ENCODE measurements at places on chromosomes 5 and 9.

DNA sequence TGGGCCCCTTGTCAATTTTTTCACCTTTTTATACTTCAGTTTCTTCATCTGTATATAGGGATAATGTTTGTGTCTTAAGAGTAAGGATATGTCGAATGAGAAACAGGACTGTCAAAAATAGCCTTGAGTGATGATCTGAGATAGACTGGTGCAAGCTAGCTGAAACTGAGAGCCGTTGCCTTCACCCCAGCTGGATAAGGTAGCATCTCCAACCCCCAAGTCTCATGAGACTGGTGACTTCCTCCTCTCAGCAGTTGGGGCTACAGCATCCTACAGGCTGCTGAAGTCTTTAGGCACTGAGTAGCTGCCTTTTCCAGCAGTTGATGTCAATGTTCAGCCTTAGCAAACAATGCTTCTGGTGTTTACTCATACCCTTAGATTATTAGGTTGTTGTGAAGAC, 330.2 kb downstream of the OSTF1 start:
- DNase-seq, result no peak

GRCh38 chr9:14097666-14098415, 216.1 kb downstream of the NFIB start:
- DNase-seq, result no peak

GRCh38 chr5:140073296-140073695, 30.2 kb upstream of the NRG2 start:
- DNase-seq, result no peak

- DNase-seq, result no peak
Measured at GRCh38 chr5:7759951-7760580, 90.9 kb downstream of the CFAP90 start.

GRCh38 chr5:167488371-167488770, 803.1 kb upstream of the WWC1 start:
- DNase-seq, result no peak

DNA sequence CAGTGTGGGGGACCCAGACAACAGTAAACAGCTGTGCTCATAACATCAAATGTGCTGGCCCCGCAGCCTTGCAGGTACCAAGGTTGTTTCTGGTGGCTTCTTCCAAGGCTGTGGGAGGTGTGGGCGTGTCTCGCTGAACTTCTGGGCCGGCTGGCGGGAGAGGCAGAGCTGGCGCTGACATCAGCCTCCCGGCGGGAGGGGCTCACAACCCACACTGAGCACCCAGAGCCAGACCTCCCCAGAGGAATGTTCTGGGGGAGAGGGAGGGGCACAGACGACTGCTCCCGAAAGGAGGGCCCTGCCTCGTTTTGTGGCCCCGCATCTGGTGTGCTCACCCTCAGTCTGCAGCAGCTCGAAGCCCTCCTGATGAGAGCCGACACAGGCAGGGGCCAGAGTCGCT, 6.9 kb upstream of the SLC12A7 start:
- DNase-seq, result no peak

DNA sequence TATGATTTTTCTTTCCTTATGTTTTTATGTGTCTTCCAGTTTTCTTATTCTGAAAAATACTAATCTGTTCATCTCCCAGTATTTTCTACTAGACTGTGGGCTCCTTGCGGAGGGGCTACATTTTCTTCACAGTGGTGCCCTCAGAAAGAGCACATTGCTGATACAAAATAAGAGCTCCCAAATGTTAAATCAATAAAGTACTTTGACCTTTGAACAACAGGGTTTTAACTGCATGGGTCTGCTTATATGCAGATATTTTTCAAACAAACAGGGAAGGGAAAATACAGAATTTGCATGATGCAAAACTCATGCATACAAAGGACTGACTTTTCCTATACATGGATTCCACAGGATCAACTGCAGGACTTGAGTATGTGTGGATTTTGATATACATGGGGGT, 79.9 kb upstream of the ACO1 start:
- no peak for DNase-seq

- no peak for DNase-seq
Measured at GRCh38 chr9:20043461-20043860, 254.6 kb upstream of the SLC24A2 start.

DNA sequence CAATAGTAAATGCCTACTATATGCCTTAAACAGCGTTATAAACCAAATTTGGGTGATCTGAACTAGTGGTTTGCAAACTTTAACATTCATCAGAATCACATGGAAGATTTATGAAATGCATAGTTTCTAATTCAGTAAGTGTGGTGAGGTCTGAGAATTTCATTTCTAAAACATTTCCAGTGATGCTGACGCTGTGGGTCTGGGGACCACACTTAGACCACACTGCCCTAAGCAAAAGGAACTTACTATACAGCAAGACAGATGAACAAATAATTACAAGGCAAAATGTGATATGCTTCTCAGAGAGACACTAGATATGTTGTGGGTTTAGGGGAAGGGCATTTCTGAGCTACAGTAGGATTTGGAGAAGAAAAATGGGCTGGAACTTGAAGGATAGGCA, 72.6 kb downstream of the OXCT1 start:
- DNase-seq, result no peak

DNA sequence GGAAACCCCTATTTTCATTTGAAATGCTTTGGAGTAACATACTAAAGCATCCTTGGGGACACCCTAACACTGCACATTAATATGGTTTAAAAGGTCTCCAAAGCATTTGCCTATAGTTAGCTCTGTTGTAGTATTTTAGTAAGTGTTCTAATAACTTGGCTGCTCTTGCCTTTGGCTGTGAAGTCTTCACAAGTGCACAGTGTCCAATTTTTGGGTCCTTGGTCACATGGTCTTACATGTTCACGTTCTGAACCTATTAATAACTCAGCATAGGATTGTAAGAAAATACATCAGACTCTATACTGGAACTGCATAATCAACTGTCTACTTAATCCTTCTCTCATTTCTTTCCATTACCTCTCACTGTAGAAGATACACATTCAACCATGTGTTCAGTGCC, 17.4 kb downstream of the ADAMTS19 start:
- DNase-seq, result no peak

DNA sequence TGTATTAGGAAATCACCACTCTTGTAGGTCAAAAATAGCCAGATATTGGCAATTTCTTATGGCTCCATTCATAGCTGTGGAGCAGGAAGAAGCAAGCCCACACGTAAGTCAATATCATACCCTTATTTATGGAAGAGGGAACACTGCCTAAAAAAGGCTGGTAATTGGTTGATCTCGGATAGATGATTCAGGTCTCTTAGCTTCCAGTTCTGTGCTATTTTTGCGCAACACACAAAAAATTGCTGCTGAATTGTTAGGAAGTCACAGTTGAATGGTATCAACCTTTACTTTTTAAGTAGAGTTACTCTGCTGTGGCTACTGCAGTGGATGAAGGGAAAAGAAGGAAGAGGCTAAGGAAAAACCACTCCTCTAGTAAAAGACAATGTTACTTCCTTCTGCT, 168.8 kb downstream of the ARHGAP26 start:
- DNase-seq, result no peak

- no peak for DNase-seq
Measured at GRCh38 chr9:107246259-107247254, 36.5 kb upstream of the RAD23B start.

- DNase-seq, result no peak
Measured at GRCh38 chr5:16888694-16889124, 47.4 kb downstream of the MYO10 start.

DNA sequence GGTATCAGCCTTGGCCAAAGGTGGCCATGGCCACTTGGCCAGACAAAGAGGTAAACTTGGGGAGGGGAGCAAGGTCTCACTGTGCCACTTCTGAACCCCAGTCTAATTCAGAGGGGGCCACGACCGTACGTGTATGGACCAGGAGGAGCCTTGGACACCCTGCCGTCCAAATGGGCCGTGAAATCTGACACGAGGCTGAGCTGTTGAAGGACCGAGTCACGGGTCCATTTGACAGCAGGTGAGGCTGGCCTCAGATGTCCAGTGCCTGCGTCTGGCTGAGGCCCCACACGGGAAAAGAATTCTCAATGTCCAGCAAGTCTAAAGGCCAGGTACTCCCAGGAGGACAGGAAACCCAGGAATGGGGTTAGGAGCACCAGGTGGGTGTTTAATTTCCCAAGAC, 17.7 kb downstream of the CMBL start:
- no peak for DNase-seq

GRCh38 chr9:128684065-128684324, 5.0 kb upstream of the SET start:
- no peak for DNase-seq

DNA sequence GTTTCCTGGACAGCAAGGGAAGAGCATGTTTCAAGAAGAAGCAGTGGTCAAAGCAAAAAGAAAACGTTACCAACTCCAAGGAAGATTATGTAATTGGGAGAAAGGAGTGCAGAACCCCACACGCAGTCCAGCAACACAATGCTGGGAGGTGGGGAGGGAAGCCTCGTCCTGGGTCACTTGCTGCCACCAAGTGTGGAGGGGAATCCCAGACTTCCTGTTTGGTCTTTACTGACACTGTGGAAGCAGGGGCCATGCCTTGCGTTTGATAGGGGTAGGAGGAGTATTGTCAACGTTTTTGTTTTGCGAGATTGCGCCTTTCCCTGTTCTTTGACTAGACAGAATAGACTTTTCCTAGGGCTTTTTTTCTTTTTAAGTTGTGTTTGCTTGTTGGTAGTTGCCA, 421.0 kb downstream of the KDM4C start:
- DNase-seq, result no peak

DNA sequence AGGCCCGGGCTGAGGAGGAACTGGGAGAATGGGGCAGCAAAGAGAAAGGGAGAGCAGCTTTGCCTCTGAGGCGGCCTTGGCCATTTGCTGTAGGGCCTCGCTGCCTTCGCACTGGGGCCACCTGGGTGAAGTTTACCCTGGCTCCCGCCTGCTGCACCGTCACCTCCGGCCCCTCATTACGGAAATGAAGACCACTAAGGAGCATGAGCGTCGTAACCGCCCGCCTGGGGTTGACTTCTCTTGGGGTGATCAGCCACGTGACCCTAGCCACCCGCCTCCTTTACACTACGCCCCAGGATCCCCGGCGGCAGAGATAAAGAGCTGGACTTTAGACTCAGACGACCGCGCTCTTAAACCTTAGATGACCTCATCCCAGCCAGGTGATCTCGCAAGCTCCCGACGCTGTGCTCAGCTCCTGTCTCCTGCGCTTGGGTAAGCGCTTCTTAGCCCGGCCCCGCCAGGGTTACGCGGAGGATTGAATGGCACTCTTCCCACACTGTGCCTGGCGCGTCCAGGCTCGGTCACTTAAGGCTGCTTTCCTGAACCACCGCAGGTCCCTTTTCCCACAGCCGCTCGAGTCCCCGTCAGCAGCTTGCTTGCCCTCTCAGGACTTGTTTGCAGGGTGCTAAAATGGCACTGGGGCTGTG, 107.9 kb upstream of the LARP1 start:
- no peak for DNase-seq

DNA sequence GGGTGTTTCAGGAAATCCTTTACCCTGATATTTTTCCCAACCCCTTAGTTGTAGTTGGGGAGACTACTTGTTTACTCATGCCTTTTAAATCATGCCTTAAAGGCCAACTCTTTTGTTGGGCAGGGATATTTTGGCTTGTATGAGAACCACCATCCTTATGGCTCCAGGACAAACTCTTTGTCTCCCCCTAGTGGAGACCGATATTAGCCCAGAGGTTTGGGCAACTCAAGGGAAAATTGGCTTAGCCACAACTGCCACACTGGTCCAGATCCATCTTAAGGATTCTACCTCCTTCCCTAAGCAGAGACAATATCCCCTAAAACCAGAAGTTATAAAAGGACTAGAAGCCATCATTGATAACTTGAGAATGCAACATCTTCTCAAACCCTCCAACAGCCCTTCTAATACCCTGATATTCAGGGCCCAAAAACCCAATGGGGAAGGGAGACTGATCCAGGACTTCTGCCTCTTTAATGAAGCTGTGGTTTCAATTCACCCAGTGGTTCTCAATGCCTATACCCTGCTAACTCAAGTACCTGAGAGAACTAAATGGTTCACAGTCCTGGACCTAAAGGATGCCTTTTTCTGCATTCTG, 100.9 kb upstream of the HCN1 start:
- no peak for DNase-seq

- DNase-seq, result no peak
Measured at GRCh38 chr5:8650186-8650585, 781.2 kb downstream of the MTRR start.

DNA sequence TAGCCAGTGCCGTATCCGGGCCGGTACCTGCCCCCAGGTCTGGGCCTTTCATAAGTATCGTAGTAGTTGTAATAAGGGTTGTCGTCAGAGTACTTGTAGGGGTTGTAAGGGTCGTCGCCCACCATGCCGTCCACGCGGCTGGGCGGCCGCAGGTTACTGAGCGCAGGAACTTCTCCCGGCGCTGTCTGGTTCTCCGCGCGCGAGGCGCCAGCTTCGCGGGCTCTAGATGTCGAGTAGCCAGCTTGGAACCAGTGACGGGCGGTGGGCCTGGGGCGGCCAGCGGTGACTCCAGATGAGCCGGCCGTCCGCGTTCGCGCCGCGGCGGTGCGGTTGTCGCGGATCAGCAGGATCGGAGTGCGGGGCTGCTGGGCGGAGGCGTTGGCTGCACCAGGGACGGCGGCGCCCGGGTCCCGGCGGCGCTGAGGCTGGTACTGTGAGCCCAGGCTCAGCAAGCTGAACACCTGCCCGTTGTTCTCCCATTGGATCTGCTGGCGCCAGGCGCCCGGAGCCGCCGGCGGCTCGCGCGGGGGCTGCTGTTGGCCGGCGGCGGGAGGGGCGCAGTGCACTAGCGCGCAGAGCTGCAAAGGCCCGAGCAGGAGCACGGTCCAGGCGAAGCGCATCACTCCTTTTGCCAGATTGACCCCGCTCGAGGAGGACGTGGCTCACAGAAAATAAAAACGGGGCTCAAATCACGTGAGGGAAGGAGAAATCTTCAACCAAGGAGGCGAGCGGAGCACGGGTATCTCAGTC, 518 bp downstream of the LOX start:
- no peak for DNase-seq

DNA sequence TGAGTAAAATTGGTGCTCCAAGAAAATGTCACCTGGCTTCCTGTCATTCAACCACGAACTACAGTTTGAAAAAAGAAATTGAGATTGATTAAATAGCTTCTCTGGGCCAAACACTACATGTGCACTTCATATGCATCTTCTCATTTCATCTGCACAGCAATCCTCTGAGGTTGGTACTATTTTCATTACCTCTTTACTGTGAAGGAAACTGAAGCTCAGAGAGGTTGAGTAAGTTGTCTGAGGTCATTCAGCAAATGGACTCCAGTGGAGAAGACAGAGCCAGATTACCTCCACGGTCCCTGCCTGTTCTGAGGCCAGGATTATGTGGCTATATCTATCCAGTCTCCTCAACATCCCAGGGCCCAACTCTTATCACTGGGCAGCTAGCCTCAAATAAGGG, 46.5 kb downstream of the SLC6A7 start:
- no peak for DNase-seq

GRCh38 chr9:35920051-35920620, 10.8 kb downstream of the SPAAR start:
- DNase-seq, result no peak

- no peak for DNase-seq
Measured at GRCh38 chr5:172939611-172940267, 19.5 kb upstream of the RPL26L1 start.

GRCh38 chr5:90645024-90645610, 86.5 kb downstream of the ADGRV1 start:
- DNase-seq, result no peak

Data from effector memory CD4-positive, alpha-beta T cell (primary cell).